ENCODE measurements at places on chromosomes 6 and 20.

- DNase-seq, result no peak
These were observed 40.4 kb upstream of the NAA20 start for GRCh38 chr20:19976595-19977372.

- no peak for DNase-seq
These were observed 69.4 kb downstream of the BACH2 start for GRCh38 chr6:90227213-90227612.

DNA sequence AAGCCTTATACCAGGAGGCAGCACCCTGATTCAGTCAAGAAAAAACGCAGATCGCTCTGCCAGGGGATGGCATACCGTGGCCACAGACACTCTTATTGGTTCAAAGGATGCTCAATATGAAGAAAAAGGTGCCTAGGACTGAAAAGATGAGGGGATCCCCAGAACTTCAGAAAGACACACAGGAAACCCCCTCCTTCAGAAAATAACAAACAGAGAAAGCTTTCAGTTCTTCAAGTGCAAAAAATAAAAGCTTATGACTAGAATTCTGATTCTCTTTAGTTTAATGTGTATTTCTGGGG is 17.7 kb upstream of the MYB start:
- peak; percentile 71 for DNase-seq

GRCh38 chr20:44776980-44777379 is 31.3 kb downstream of the KCNK15 start:
- no peak for DNase-seq

GRCh38 chr20:25324412-25324811 is 66.2 kb downstream of the ABHD12 start:
- no peak for DNase-seq

GRCh38 chr6:158237656-158238055 is 69.5 kb downstream of the GTF2H5 start:
- no peak for DNase-seq

GRCh38 chr20:19699180-19699971 is 58.7 kb upstream of the RIN2 start:
- no peak for DNase-seq

DNA sequence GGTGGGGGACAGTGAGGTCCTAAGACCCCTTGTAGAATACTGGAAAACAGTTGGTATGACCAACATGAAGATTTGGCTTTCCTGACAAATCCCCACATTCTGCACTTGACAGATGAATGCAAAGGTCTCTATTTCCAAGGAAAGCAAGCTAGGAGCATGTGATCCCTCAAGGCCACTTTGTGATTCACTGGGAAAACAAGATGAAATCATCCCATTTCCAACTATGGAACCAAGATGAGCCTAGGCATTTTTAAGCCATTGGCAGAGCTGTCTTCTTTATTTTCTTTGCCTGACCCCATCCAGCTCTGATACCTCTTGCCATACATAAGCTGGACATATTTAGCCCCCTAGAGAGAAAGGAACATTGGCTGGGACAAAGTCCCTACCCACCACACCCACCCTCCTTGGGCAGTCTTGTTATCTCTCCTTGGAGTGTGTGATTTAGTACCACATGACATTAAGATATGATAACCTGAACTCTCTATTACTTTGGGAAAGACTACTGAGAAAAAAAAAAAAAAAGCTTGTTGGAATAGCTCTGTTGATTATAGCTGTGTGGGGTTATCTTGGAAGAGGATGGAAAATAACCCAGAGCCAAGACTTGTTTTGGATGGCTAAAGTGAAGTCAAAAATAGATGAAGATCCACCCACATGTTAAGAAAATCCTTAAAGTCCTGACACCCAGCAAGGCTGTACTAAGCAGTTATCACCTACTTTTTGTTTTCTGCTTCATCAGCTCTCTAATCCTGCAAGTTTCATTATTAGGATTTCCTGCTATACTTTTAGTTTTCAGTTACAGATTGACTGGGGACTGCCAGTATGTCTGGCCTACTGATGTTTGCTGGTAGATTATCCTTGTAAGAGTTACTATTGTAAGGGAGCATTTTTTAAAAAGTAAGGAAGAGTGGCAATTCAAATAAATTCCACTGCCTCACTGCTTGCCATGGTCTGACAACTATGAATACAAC is 90.1 kb upstream of the PREP start:
- no peak for DNase-seq

- no peak for DNase-seq
These were observed 448 bp upstream of the RNF114 start for GRCh38 chr20:49935746-49936152.

GRCh38 chr20:19397666-19398065 is 185.2 kb downstream of the SLC24A3 start:
- no peak for DNase-seq

GRCh38 chr6:117206944-117207687 is 58.2 kb upstream of the VGLL2 start:
- DNase-seq, result no peak

GRCh38 chr6:52726741-52727535 is 36.3 kb downstream of the GSTA2 start:
- DNase-seq, result no peak

DNA sequence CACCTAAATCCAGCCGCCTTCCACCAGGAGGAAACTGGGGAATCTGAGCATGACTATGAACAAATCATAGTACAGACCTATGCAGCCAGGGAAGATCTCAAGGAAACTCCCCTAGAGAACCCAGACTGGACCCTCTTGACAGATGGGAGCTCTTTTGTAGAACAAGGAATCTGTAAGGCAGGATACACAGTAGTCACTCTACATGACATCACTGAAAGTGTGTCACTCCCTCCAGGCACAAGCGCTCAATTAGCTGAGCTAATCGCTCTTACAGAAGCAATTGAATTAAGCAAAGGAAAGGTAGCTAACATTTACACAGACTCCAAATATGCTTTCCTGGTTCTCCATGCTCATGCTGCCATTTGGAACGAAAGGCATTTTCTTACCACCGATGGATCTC is 36.8 kb downstream of the PLN start:
- DNase-seq, result no peak

Measured in activated T-cell treated with anti-CD3 and anti-CD28 coated beads, Interleukin-2, amount 50 U/mL, for 48 hours (primary cell).